ENCODE measurements at places on chromosomes 2 and 18.
A peak's percentile ranks its signal among the peaks of the same experiment; 100 is the strongest.

GRCh38 chr2:145007093-145007959, 487.4 kb upstream of the ZEB2 start:
- peak; percentile 22 for DNase-seq

GRCh38 chr18:63363951-63364350, 3.1 kb downstream of the KDSR start:
- peak; percentile 12 for DNase-seq

DNA sequence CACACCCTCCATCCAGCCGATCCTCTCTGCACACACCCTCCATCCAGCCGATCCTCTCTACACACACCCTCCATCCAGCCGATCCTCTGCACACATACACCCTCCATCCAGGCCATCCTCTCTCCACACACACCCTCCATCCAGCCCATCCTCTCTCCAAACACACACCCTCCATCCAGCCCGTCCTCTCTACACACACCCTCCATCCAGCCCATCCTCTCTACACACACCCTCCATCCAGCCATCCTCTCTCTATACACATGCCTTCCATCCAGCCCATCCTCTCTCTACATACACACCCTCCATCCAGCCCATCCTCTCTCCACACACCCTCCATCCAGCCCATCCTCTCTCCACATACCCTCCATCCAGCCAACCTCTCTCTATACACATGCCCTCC, 83.1 kb downstream of the EIPR1 start:
- no peak for DNase-seq

GRCh38 chr2:158893026-158893425, 75.4 kb upstream of the TANC1 start:
- DNase-seq = no peak

DNA sequence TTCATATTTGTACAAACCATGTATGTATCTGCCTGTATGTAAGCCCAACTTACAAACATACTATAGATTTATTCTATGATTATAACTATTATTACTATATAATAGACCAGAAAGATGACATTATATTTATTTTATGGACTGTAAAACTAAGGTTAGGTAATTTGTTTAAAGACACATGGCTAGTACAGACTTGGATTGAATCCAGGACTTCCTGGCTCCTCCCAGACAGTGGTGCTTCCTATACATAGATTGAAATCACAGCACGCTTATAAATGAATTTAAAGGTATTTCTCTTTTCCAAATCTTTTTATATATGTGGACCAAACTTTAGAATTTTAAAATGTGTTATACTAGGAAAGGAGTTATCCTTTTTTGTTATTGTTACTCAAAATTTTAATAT, 151.6 kb upstream of the MYO3B start:
- DNase-seq = no peak

DNA sequence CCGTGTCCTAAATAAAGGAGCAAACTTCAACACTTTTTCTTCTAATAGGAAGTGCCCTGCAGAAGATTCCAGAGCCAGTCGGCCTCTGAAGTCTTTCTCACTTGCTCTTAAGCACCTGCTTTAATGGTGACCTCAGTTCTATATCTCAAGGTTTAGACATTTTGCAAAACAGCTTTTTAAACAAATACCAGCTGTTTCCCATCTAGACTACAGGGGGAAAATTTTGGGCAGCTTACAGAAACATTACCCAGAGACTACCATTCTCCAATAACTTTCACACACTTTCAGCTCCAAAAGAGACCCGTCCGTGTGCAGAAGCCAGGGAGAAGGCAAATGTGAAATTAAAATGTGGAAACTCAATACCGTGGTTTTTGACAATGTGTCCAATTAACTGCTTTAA, 285.3 kb upstream of the CCDC68 start:
- DNase-seq = no peak

DNA sequence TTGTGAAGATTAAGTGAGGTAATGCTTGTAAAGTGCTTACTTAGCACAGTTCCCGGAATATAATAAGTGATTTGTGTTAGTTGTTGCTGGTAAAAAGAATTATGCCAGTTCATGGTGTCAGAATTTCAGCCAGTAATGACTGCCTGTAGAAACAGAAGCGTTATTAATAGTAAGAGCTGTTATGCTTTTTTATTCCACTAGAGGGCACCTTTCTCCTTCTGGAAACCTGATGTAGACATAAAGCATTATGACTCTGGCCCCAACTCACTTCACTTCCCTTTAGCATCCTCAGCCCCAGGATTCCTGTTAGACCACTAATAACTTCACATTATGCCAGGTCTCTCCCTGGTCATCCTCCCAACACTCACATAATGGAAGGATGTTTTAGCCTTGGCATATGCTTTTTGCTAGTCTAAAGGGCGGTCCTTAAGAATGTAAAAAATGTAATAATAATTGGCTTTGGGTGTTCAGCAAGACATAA, 34.9 kb downstream of the C18orf54 start:
- DNase-seq = peak; percentile 67

- DNase-seq = no peak
Measured at GRCh38 chr2:216274194-216274840, 98.0 kb downstream of the MARCHF4 start.

DNA sequence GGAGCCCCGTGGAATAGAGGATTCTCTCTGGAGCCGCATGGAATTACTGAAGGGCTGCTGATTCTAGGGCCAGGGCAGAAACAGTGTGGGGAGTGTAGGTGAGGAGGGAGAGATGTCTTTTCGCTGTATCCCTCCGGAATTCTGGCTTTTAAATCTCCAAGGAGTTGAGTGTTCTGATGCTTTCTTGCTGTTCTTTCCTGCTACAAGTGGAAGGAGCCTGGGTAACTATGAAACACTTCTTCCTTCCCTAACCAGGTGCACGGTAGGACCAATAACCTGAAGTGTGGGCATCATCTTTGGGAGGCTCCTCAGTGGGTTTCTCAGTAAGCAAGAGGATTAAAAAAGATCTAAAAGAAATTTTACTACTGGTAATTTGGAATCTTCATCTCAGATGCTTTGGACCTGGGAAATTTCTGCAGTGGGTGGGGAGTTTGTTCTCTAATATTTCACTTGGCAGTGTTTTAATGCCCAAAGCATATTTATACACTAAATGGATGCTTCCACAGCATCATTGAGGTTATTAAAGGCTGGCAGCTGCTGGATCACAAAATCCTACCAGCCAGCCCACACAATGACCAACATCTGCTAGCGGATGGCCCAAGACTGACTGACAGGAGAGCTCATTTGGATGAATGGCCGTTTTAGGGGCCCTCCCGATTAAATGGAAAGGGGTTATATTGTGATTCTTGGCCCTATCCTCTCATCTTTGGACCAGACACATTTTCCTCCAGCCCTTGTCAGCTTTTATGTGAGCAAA, 2.1 kb downstream of the EML6 start:
- DNase-seq = no peak

- peak; percentile 12 for DNase-seq
Measured at GRCh38 chr2:200964498-200964897, 1.0 kb upstream of the ORC2 start.

GRCh38 chr2:237321746-237322145, 92.2 kb downstream of the COL6A3 start:
- DNase-seq = no peak

GRCh38 chr2:168253379-168253778, 6.0 kb upstream of the STK39 start:
- DNase-seq = peak; percentile 46

- peak; percentile 25 for DNase-seq
Measured at GRCh38 chr18:35592298-35592697, 10.8 kb downstream of the GALNT1 start.

- peak; percentile 46 for DNase-seq
Measured at GRCh38 chr2:206993396-206993911, 54.1 kb downstream of the CPO start.

GRCh38 chr2:161096336-161096735, 63.9 kb upstream of the TANK start:
- no peak for DNase-seq

DNA sequence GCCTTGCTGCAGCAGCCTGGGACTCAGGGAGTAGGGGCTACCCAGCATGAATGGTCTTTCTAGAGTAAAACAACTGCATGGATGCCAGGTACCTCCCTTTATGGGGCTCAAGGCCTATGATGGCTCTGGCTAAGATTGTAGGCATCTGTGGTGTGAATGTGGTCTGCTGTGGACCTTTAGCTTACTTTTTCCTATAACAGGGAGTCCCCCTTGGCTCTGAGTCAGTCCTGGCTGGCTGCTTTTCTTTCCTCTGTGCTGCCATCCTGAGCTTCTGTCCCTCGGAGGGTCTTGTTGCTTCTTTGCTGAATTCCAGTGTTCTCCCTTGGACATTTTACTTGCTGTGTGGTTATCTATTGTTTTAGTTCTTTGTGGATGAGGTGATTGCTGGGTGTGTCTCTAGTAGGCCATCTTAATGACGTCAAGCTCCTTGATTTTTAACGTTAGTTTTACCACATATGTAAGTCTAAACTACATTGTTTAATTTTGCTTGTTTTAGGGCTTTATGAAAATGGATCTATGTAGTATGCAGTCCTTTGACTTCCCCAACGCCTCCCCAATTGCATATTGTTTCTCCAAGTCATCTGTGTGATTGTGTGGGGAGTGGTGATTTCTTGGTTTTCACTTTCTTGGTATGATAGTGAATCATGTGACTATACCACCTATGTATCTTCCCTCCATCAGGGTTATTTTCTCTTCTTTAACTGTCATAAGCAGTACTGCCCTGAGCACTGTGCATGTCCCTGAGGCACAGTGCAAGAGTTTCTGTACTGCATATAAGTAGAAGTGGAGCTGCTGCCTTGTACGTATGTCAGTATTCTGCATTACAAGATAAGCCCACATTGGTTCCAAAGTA, 92.4 kb downstream of the NCK2 start:
- no peak for DNase-seq

- no peak for DNase-seq
Measured at GRCh38 chr2:26173776-26174482, 1.0 kb downstream of the GAREM2 start.

GRCh38 chr2:101501443-101501842, 26.5 kb upstream of the RFX8 start:
- DNase-seq = peak; percentile 55
